Cardiac muscle cell (in vitro differentiated cells and primary cell): ENCODE measurements at places on chromosomes 5 and 9. TPM values are rescaled to one million over a fixed set of nuclear protein-coding genes. Genes with fewer than 3 reads are reported as not detected.

The SLC25A48 gene
- total RNA-seq: 0.09 and 1.8 TPM in 2 replicates

The F2RL1 gene
- not detected in 2 replicates for total RNA-seq

The BAAT gene
- total RNA-seq: not detected in 2 replicates

- DNase-seq: no peak
These were observed 69.3 kb downstream of the MLLT3 start for GRCh38 chr9:20552874-20553557.

DNA sequence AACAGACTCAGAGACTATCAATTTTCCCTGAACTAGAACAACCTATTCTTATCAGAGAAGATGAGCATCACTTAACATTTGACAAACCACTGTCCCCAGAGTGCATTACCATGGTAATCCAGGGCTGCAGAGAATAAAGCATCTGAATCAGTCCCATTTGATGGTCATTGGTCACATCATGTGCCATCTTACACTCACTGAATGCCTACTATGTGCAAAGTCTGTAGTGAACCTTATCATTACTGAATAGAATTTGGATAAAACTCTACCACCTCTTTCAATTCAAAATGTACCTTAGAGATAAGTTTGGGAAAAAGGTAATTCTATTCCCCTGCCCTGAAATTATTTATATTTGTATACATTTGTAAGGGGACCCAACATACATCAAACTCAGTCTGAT lies 156.4 kb upstream of the TRPC7 start:
- no peak for DNase-seq

GRCh38 chr9:6829536-6829935 lies 71.8 kb downstream of the KDM4C start:
- no peak for DNase-seq

- DNase-seq: no peak
These were observed 308.3 kb downstream of the SLIT3 start for GRCh38 chr5:168992687-168993086.
